ENCODE measurements at places on chromosomes 16 and 17.
A peak's percentile ranks its signal among the peaks of the same experiment; 100 is the strongest.

GRCh38 chr16:68251832-68252231, 6.7 kb downstream of the PLA2G15 start:
- no peak for DNase-seq

DNA sequence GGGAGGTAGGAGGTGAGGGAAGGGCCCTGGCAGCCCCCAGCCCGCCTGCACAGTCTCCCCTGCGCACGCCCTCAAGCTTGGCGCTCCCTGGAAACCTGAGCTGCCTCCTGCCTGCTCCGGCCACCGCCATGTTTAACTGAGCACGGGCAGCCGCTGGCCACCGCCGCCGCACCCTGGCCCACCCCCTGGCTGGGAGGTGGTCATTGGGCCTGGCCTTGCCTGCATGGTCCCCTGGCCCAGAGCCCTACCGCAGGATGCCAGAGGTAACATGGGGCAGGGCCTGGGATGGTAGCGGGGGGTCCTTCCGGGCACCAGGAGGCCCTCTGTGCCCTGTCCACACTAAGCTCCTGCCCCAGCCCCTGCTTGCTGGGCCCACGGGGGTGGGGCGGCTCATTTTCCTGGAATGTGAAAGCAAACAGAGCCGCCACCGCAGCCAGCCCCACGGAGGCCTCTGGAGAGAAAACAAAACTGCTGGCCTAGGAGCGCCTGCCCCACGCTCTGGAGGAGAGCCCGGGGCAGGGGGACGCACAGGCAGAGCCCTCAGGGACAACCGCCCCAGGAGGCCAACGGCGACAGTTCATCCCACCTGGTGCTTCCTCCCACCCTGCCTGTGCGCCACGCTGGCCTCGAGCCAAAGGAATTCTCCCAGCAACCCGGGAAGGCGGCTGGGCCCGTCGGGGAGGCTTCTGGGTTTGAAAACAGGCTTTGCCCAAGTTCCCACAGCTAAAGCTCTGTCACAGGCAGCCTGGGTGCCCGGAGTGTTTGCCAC, 8.9 kb downstream of the NHERF2 start:
- DNase-seq: peak; percentile 81

- DNase-seq: no peak
Observed at GRCh38 chr17:59335685-59336084, 4.2 kb downstream of the YPEL2 start.

GRCh38 chr17:15009087-15009486, 256.0 kb downstream of the PMP22 start:
- no peak for DNase-seq

- no peak for DNase-seq
Observed at GRCh38 chr17:15038656-15039055, 226.5 kb downstream of the PMP22 start.

- DNase-seq: peak; percentile 50
Observed at GRCh38 chr16:30660424-30661261, 2.4 kb downstream of the FBRS start.

GRCh38 chr16:80994451-80994850, 12.2 kb downstream of the CMC2 start:
- DNase-seq: no peak

DNA sequence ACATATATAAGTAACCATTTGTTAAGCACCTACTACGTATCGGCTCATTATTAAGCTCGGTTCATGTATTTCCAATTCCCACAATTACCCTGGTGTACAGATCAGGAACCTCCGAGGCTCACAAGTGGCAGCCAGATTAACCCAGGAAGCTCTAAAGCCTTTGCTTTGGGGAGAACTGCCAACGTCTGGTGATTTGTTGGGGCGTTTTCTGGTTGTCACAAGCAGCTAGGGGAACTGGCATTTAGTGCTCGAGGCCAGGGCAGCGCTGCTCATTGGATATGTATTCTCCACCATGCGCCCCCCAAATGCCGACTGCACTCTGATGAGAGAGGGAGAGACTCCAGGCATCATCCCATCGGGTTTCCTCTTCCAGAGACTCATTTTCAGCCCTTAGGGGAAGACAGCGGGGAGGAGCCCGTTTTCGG, 541 bp downstream of the ZNF18 start:
- peak; percentile 14 for DNase-seq

- peak; percentile 15 for DNase-seq
Observed at GRCh38 chr16:30541502-30542329, 7.1 kb upstream of the ZNF747 start.

GRCh38 chr17:39534768-39535405, 72.8 kb downstream of the NEUROD2 start:
- DNase-seq: no peak

- no peak for DNase-seq
Observed at GRCh38 chr17:39564211-39564848, 43.4 kb downstream of the NEUROD2 start.

DNA sequence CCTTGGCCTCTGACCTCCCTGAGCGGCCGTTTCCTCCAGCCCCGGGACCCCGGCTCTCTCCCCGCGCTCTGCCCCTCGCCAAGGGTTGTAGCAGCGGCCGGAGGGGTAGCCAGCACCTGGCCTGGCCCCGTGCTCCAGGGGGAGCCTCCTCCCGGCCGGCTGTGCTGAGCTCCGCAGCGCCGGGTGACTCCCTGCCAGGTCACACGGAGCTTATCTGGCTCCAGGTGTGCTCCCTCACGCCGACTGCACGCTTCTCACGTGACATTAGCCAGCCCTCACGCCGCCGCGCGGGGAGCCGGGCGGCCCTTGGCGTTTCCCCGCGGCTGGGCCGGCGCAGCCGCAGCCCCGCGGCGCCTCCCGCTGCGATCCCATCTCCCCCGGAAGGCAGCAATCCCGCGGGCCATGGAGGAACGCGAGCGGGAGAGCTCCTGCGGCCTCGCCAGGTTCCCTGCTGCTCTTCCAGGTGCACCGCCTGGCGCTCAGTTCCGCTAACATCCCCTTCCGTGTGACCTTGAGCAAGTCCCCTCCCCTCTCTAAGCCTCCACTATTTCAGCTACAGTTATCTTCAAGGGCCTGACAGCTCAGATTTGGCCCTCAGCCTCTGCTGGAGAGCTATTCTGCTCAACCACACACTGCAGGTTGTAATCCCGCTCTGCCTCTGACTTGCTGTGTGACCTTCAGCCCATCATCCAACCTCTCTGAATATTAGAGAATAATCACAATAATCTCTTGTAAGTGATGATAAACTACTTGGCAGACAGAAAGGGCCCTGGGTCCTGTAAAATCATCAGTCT, 3.4 kb downstream of the MYO18A start:
- no peak for DNase-seq

DNA sequence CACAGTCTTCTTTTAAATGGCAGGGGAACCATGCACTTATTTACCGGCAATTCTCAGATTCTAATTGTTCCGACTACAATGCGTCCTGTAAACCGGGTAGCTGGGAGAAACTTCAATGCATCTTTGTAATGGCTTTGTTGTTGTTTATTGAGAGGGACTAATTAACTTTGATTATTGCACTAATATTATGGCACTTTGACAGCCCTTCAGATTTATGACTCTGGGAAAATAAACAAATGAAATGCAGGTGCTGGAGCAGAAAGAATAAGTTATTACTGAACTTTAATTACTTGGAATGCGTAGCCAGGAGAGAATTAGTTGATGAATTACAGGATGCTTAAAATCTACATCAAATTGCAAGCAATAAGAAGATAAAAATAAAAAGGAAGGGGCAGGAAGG, 77.0 kb downstream of the WWOX start:
- no peak for DNase-seq

DNA sequence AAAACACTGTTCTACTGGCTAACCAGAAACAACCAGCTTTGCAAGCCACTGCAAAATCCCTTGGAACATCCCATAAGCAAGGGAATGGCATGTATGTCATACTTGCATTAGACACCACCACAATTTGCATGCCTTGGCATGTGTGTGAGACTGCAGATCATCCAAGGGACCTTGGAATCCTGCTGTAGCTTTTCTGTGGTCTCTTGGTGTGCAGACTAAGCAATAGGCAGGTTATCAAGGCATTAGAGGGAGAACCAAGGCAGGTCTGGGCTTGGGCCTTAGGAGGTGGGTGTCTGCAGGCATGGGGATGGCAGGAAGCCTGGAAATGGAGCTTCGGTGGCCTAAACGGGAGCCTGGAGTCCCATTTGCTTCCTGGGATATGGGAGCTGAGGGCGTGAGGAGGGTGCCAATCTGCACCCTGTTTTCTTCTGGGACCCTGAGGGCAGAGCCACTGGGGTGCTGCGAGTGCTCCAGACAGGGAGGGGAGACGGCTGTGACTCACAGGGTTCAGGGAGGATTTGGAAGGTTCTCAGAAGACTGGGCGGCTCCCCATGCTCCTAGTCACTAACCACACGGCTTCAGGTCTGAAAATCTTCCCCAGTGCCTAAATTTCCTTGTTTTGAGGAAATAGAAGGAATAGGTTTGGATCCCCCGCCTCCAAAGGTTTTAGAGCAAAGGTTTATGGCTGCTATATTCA, 36.6 kb downstream of the FAM20A start:
- no peak for DNase-seq

DNA sequence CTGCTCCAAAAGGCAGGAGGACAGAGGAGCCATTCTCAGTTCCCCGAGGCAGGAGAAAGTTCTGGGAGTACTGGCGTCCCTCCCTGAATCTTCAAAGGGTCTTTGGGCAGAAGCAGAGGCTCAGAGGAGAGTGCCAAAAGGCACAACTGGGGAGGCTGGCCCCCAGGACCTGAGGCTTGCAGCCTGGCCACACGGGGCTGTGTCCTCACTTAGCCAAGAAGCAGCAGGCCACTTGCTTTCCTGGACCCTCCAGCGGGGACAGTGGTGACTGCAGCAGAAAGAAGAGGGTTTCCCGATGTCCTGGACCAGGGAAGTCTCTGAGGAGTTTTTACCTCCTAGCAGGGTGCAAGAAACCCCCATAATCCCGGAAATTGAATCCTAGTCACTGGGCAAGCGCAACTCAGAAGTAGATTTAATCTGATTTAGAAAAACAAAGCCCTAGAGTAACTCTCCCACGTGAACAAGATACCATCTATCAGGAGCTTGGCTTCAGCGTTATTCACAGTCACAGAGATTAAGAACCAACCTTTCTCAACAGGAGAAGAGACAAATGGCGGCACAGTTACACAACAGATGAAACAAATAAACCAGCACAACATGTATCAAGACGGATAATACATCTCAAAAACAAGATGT, 25.5 kb upstream of the BCO1 start:
- no peak for DNase-seq

- DNase-seq: no peak
Observed at GRCh38 chr16:31074814-31075183, 577 bp downstream of the ZNF646 start.

- DNase-seq: no peak
Observed at GRCh38 chr17:76124582-76125390, 16.3 kb downstream of the FOXJ1 start.

Data from brain microvascular endothelial cell (primary cell).